Activated CD8-positive, alpha-beta memory T cell treated with anti-CD3 and anti-CD28 coated beads for 48 hours (primary cell): ENCODE measurements at places on chromosomes 7 and 10.

DNA sequence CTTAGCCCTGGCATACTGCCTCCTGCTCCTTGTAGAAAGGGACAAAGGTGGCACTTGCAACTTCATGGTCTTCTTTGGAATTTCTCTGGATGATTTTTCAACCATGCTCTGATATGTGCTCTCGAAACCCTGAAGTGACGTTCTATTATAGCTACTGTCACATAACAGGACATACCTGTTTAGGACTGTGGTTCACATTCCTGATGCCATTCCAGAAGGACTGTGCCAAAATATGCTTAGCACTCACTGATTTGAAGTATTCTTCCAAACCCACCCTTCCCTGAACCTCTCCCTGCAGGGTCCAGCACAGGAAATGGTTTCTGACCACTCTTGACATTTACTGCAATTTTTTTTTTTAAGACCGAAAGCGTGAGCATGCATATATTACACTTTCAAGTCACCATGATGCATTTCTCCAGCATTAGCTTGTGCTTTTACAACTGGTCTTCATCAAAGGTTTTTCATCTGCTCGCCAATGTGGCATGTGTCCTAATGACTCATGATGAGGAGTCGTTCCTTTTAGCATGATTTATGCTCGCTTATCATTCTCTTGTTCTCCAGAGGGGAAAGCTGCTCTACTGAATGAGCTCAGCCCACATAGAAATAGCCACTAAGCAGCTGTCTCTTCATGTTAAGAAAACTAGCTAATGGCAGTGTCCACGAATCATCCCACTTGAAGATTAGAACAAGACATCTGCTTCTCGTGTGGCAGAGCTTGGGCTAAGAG is 135.2 kb downstream of the ADAM12 start:
- no peak for DNase-seq

DNA sequence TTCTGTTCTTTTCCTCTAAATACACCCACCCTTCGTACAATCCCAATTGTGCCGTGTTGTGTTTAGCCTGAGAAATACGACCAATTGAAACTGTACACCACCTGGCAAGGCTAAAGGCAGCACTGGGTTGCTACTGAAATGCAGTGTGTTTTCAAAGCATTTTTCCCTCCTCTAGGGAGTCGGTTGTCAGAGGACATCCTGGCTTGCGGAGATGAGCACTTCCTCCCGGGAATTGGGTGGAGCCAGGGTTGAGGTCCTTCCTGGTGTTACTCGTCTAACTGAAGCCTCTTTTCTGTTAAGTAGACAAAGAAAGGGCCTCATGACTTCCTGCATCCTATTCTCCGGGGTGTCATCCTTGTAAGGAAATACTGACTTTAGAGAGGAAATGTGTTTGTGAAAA is 133.5 kb downstream of the MTPAP start:
- no peak for DNase-seq

GRCh38 chr7:21996641-21997040 is 50.9 kb upstream of the CDCA7L start:
- no peak for DNase-seq

- DNase-seq, result no peak
These were observed 3.8 kb downstream of the HHEX start for GRCh38 chr10:92693534-92693893.

DNA sequence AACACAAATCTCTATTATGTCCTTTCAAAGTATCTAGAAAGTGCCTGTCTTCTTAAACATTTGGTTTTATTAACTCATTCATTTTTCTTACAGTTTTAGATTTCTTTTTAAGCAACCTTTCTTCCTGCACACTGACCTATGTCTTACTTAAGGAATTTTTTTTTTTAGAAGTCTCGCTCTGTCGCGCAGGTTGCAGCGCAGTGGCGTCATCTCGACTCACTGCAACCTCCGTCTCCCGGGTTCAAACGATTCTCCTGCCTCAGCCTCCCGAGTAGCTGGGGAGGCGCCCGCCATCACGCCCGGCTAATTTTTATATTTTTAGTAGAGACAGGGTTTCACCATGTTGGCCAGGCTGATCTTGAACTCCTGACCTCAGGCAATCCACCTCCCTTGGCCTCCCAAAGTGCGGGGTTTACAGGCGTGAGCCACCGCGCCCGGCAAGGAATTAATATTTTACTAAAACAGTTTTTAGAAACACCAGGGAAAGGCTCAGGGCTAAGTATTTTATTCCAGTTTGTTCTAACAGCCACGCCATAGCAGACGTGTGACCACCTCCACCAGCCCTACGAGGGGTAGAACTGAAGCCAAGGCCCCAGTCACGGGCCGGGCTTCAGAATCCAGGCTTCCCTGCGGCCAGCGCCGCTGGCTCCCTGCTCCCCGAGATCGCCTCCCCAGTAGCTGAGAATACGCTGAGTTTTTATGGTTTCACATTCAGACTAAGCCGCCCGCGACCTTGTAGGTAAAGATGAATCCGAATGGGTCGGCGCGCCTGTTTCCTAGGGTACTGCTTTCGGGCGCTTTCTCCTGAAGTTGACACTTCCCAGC is 941 bp upstream of the LUC7L2 start:
- no peak for DNase-seq

DNA sequence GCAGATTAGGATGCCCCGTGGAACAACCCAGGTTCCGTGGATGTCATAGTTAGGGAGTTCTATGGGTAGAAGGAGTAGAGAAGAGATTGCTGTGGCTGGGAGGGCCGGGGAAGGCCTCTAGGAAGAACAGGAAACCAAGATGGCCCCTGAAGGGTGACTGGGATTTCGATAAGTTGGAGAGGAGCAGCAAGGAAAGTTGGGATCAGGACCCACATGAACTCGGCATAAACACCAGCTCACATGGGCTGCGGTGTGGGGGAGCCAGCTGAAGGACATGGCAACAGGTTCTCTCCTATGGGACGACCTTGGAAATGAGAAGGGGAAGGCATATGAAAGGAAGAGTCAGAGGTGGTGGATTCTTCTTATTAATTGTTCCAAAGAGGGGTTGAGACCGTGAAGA is 333.7 kb upstream of the SHH start:
- DNase-seq, result no peak

DNA sequence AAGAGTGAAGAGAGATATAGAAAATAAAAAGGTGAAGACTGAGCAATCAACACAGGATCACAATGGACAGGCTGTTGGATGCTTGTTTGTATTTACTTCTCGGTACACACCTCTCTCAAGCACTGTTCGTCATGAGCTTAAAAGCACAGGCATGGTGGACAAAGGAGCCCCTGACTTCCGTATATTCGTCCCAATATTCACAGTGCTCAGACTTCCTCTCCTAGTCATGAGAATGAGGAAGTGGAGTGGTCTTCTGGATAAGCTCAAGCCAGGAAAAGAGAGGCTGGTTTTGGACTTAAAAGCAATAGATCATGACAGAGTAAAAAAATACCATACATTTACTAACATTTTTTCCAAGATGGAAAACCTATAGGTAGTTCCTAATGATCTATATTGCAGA is 172.5 kb downstream of the SORCS1 start:
- no peak for DNase-seq

- no peak for DNase-seq
These were observed 260.7 kb downstream of the BMPER start for GRCh38 chr7:34165927-34166550.

- no peak for DNase-seq
These were observed 384.9 kb downstream of the THSD7A start for GRCh38 chr7:11447106-11447505.

- DNase-seq, result no peak
These were observed 13.1 kb upstream of the CFAP46 start for GRCh38 chr10:132955479-132955878.
